ENCODE measurements at places on chromosomes 1 and 21.

GRCh38 chr1:19762175-19762779, 37.4 kb downstream of the TMCO4 start:
- DNase-seq = no peak

DNA sequence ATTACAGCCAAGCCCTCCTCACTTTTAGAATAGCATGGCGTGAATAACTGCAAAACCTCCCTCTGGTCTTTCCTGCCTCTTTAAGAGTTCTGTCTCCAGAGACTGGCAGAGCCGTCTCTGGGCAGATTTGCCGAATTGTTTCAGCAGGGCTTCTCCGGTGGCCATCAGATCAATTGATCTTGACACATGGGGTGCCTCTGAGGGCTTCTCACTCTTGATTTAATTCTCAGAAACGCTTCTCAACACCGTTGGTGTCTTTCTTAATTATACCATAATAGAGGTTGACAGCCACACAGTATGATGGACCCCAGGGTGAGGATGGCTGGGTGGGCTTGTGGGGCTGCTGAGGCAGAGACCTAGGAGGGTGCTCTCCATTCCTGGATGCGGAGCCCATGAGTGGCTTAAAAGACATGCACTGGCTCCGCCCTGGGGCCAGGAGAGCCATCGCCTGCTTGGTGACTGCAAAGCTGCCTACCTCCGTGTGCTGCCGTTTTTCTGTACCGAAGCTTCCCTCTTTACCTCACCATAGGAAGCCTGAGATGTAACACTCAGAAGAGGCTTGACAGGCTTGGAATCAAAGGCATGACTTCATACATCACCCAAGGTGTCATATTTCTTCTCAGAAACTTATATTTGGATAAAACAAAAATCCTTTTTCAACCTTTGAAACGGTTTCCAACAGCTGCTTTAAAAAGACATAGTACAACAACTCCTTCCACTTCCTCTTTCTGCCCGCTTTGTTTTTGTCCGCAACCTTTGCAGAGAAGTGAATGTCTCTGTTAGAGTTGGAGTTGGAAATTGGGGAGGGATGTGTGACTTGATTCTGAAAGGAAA, 82.9 kb downstream of the GALNT2 start:
- no peak for DNase-seq

DNA sequence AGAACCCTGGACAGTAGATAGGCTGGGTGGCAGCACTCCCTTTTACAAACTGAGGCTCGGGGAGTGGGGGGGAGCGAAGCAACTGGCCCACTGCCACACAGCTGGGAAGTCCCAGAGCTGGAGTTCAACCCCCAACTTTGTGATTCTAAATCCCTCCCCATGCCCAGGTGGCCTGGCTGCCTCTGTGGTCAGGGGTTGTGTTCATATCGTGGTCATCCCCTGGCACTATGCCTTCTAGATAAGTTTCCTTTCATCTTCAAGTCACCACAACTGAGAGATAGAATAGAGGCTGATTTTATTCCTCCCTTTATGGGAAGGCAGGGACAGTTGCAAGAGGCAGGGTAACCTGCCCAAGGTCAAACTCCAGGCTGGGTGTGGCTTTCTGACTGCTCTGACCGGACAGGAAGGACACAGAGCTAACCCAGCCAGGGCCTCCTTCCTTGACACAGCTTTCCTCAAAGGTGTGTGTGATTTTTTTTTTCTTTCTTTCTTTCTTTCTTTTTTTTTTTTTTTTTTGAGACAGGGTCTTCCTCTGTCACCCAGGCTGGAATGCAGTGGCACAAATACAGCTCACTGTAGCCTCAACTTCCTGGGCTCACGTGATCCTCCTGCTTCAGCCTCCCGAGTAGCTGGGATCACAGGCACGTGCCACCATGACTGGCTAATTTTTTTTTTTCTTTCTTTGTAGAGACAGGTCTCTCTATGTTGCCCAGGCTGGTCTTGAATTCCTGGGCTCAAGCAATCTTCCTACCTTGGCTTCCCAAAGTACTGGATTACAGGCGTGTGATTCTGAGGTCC, 18.4 kb upstream of the TNFRSF1B start:
- no peak for DNase-seq

GRCh38 chr1:165877411-165877810, 50.0 kb downstream of the UCK2 start:
- DNase-seq = no peak

GRCh38 chr1:214396330-214396729, 115.4 kb downstream of the SMYD2 start:
- DNase-seq = no peak

DNA sequence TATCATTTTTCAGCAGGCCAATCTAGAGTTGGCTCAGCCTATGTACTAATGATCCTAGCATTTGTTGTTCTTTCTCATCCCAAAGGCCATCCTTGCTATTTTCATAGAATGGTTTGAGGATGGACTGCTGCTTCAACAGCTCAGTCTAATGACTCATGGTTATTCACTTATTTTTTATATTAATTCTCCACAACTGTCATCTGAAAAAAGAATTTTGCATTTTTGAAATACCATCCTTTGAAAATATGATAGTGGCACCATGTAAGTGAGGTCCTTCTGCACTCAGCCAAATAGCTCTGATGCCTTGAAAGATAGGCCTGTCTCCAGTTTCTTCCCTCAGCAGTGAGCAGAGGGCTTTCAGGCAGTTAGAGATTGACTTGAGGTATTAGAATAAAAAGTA, 377.5 kb downstream of the LMO4 start:
- no peak for DNase-seq

- no peak for DNase-seq
Measured at GRCh38 chr1:201180141-201180540, 10.5 kb upstream of the IGFN1 start.

Measured in NCI-H2081 treated with DMSO at 0.1 percent for 48 hours (cell line).